ENCODE measurements at places on chromosomes 13 and 19.
A peak's percentile ranks its signal among the peaks of the same experiment; 100 is the strongest.

DNA sequence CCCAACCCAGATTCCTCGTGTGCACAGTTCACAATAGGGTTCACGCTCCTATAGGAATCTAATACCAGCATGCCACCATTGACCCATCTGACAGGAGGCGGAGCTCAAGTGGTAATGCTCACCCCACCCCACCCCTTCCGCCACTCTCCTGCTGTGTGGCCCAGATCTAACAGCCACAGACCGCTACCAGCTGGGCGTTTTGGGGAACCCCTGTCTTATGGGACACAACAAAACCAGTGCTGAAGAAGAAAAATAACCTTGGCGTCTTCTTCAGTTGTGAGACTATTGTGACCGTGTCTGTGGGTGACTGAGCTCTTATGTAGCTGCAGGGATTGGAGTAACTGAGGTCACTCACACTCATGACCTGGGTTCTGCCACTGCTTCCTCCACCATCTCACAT is 5.2 kb upstream of the OR10H1 start:
- DNase-seq: no peak

GRCh38 chr19:1288833-1289685 is 3.4 kb downstream of the EFNA2 start:
- DNase-seq: no peak

- no peak for DNase-seq
These were observed 25.5 kb downstream of the KCTD12 start for GRCh38 chr13:76860706-76861105.

GRCh38 chr13:26718872-26719271 is 41.7 kb downstream of the GPR12 start:
- DNase-seq: no peak

GRCh38 chr13:38223089-38223488 is 126.6 kb upstream of the UFM1 start:
- DNase-seq: peak; percentile 26

- no peak for DNase-seq
These were observed 222.4 kb downstream of the TUBA3C start for GRCh38 chr13:18959229-18959628.

GRCh38 chr19:23991170-23991569 is 76.5 kb downstream of the ZNF726 start:
- peak; percentile 44 for DNase-seq

DNA sequence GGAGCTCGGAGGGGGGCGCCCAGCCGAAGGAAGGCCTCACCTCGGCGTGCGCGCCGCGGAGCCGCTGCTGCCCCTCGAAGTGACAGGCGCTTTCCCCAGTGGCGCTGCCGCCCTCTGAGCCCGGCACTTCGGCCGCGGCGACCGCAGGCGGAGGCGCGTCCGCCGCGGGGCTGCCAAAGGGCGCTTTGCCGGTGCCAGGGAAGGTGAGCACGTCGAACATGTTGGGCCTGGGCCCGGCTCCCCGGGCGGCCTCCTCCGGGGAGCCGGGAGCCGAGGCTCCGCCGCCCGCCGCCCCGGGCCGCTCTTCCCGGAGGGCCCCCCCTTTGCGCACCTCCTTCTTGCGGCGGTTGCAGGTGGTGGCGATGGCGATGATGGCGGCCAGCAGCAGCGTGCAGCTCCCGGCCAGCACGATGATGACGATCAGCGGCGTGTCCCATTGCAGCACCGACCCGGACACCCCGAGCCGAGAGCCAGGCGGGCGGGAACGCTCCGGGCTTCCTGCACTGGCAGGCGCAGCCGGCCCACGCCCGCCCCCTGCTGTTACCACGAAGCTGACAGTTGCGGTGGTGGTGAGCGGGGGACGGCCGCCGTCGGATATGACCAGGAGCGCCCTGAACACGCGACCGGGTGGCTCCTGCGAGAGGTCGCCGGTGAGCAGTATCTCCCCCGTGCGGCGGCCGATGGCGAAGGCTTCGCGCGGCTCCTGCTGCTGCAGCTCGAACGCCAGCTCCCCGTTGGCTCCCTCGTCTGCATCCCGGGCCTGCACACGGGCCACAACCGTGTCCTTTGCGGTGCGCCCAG is 2.5 kb downstream of the PCDH8 start:
- no peak for DNase-seq

GRCh38 chr19:46460055-46460454 is 11.3 kb downstream of the PNMA8A start:
- DNase-seq: no peak

- no peak for DNase-seq
These were observed 232.4 kb downstream of the SLITRK5 start for GRCh38 chr13:87903553-87903952.

GRCh38 chr13:25827831-25828465 is 223.9 kb downstream of the SHISA2 start:
- peak; percentile 29 for DNase-seq

- no peak for DNase-seq
These were observed 27.5 kb downstream of the SLC7A9 start for GRCh38 chr19:32842061-32842460.

DNA sequence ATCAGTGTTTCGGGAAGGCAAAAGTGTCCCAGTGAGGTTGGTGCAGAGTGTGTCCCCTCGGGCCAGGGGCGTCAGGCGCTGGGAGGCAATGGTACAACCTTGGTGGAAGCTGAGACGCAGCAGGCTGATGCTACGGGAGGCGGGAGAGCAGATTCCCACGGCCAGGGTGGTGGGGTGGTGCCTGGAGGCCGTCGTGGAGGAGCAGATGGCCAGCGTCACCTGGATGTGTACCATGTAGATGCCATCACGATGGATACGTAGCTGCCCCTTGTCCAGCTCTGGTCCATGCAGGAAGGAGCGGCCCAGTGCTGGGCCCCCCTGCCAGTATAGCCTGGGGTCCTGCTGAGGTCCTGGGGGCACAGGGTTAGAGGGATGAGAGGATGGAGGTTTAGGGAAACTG is 4.9 kb downstream of the CD70 start:
- DNase-seq: no peak

DNA sequence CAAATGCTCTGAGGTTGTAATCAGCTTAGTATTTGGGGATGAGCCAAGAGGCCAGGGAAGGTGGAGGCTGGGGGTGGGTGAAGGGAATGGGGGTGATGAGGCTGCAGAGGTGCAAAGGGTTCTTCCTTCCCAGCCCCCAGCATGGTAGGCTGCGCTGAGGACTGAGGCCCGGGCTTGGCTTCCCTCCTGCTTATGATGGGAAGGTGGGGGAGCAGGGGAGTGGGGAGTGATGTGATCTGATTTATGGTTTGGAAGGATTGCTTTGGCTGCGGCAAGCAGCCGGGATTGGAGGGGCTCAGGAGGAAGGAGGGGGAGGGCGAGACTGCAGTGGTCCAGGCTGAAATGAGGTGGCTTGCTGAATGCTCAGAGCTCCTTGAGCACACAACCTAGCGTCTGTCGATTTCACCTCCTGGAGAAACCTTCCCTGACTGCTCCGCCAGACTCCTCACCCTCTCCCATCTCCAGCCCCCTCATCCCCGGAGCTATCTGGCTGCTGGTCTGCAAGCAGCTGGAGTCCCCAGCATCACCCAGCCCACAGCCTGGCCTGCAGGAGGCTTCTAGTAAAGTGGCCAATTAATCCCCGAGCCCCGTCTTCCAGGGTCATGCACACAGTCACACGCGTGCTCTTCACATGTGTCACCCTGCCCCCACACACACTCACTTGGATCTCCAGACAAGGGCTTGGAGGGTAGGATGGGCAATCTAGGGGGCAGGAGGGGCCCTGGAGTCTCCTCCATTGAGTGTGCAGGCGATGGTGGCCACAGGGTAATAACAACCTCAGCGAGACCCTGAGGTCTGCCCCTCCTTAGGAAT is 757 bp upstream of the CLEC11A start:
- no peak for DNase-seq

DNA sequence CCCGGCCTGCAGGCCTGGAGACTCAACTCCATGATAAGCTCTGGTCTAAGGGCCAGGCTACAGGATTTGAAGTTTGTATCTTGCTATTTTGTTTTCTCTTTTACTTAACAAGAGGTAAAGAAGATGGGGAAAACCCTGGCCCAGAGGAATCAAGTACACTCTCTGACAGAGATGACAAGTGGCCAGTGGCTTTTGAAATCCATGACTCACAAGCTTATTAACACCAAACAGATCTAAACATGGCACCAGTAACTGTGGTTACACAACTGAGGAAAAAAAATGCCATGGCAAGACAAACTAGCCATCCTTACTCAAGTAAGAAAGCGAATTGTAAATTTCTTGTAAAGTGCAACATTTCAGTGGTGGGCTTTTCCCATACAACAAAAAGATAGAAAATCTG is 72.6 kb upstream of the SERTM1 start:
- no peak for DNase-seq

DNA sequence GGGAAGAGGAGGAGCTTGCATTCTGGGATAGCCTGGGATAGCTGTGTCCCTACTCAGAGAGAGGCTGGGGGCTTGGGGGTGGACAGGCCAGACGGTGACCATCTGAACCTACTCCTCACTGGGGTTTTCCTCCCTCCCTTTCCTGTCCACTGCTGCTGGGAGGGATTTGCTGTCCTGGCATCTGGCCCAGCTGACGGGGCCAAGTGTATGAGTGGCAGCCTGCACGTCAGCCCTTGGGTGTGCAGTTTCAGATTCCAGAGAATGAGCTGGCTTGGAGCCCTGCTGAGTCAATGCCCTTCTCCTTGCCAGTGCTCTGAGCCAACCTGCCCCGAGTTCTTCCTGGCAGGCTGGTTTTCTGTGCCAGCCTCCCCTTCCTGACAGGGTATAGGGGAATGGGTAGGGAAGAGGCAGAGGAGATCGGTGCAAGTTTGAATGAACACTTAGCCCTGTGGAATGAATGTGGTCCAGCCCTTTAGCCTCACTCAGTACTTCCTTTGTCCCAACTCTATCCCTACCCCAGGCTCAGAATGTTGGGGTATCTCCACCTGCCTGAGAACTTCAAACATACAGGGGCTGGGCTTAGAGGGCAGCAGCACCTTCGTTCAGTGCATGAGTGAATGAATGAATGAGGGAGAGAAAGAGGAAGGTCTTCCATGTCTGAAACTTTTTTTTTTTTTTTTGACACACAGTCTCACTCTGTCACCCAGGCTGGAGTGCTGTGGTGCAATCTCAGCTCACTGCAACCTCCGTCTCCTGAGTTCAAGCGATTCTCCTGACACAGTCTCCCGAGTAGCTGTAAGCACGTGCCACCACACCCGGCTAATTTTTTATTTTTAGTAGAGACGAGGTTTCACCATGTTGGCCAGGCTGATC is 1.8 kb upstream of the ANGPTL4 start:
- peak; percentile 94 for DNase-seq

GRCh38 chr13:44153496-44153895 is 220.1 kb upstream of the SERP2 start:
- DNase-seq: no peak

DNA sequence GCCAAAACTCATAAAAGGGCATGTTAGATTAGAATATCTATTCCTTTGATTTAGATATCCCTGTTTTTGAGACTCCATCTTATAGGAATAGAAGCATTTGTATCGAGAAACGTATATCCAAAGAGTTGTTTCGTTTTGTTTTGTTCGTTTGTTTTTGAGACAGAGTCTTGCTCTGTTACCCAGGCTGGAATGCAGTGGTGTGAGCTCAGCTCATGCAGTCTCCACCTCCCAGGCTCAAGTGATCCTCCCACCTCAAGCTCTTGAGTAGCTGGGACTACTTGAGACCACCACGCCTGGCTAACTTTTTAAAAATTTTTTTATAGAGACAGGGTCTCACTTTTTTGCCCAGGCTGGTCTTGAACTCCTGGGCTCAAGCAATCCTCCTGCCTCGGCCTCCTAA is 26.6 kb upstream of the ZMYM5 start:
- no peak for DNase-seq

DNA sequence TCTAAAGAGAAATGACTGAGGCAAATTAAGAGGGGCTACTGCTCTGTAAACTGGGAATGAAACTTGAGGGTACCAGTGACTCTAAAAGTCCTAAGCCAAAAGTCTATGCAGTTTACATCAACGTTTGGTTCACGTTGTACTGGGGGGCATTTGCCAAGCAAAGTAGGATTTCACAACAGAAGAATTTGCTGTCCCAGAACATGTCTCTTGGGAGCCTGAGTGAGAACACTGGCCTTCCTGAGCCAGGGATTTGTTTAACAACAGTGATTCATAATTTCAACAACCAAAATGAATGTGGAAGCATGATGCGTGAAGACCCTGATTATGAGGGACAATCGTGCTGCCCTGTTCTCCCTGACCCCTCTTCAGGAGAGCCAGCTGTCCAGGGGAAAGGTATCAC is 178.0 kb downstream of the OXGR1 start:
- no peak for DNase-seq

- no peak for DNase-seq
These were observed 11.3 kb downstream of the TBC1D4 start for GRCh38 chr13:75470676-75471075.

- no peak for DNase-seq
These were observed 271.1 kb upstream of the MAB21L1 start for GRCh38 chr13:35747594-35747993.

GRCh38 chr13:73142071-73142470 is 83.3 kb downstream of the KLF5 start:
- no peak for DNase-seq

DNA sequence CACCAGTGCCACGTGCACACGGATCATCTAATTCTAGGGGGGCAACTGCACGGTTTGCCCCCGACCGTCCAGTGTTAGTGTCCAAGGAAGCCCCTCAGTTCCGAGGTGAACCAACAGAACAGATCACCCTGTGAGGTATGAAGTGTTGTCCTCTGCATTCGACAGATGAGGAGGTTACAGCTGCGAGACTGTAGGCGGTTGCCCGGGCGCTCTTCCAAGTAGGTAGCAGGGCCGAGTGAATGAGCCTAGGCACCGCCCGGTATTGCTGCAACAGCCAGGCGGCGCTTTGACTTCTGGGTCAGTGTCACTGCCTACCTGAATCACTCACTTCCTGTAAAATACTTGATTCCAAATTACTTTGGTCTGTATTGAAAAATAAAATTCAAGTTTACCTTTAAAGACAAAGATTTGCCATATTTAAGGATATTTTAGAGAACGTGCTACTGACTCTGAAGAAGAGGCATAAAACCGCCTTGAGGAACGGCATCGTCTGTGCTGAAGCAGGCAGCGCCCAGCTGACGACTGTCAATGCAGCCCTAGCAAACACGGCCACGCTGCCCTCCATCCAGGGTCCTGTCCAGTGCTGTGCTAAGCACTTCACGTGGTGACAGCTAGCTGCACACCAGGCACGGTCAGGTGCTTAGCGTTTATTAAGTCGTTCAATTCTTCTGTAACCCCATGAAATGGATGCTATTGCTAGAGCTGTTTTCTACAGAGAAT is 19.3 kb upstream of the RASA3 start:
- no peak for DNase-seq

DNA sequence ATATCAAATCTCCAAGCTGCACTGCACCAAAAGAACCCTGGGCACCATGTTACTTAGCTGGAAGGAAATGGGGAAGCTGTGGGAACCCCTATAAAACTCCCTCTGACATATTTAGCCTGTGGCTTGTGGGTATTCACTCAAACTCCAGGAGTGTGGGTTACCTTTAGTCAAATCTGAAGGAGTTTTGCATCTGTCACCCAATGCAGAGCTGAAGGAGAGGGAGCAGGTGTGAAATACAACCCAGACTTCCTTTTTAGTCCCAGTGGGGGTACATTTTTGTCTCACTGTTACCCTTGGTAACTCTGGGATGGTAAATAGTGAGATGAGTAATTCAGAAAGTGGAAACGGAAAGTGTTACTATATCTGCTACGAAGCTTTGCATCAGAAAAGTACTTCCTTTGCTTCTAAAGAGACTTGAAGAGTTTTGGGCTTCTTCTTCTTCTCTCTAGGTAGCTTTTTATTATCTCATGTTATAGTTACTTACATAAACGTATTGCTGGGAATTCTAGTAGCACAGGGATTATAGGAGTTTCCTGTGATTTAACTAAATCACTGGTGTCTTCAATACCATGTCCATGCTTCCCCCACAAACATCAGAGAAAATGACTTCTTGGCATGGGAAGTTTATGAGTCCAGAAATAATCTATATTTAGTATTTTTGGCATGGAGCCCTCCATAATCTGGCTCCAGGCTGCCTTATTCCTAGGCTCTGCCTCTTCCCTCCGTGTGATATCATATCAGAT is 105.9 kb downstream of the AKAP11 start:
- no peak for DNase-seq

Data from astrocyte (in vitro differentiated cells and primary cell).